ENCODE measurements at places on chromosomes 12 and 14.
A peak's percentile ranks its signal among the peaks of the same experiment; 100 is the strongest.

- peaks cover 13% of the 10 kb centered on the region for H3K4me1 ChIP-seq
- H3K4me3 ChIP-seq, result no peak overlapping the region
- no peak for DNase-seq
- H3K36me3 ChIP-seq, result no peaks in the 10 kb centered on the region
- no peak overlapping the region for H3K27ac ChIP-seq
- no peaks in the 10 kb centered on the region for H3K27me3 ChIP-seq
Measured at GRCh38 chr14:75634848-75635247, 25.8 kb downstream of the ERG28 start.

DNA sequence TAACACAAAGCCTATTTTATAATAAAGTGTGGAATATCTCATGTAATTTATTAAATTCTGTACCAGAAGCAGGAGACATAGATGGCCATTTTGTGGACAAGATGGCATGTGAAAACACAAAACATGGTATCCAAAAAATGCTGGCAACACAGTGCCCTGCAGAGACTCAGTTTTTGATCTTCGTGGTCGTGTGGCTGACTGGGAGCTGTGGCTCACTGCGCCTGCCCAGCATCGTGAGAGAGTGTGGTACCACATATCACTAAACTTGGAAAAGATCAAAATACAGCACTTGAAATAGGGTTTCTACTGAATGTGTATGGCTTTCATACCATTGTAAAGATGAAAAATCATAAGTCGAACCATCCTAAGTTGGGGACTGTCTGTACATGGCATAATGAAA lies 43.0 kb upstream of the MANSC4 start:
- H3K4me3 ChIP-seq, result no peak overlapping the region
- H3K27ac ChIP-seq, result no peak overlapping the region
- no peaks in the 10 kb centered on the region for H3K27me3 ChIP-seq
- DNase-seq, result no peak

- DNase-seq, result no peak
- H3K27ac ChIP-seq, result peak overlapping the region; percentile 38
- peaks cover 20% of the 10 kb centered on the region for H3K4me1 ChIP-seq
- H3K4me3 ChIP-seq, result peak overlapping the region; percentile 22
- no peaks in the 10 kb centered on the region for H3K27me3 ChIP-seq
Measured at GRCh38 chr12:88529531-88530488, 50.5 kb downstream of the KITLG start.

- no peak overlapping the region for H3K4me3 ChIP-seq
- no peak for DNase-seq
- no peak overlapping the region for H3K27ac ChIP-seq
- H3K27me3 ChIP-seq, result no peaks in the 10 kb centered on the region
- H3K36me3 ChIP-seq, result no peaks in the 10 kb centered on the region
Measured at GRCh38 chr14:98903371-98903770, 368.6 kb downstream of the BCL11B start.

DNA sequence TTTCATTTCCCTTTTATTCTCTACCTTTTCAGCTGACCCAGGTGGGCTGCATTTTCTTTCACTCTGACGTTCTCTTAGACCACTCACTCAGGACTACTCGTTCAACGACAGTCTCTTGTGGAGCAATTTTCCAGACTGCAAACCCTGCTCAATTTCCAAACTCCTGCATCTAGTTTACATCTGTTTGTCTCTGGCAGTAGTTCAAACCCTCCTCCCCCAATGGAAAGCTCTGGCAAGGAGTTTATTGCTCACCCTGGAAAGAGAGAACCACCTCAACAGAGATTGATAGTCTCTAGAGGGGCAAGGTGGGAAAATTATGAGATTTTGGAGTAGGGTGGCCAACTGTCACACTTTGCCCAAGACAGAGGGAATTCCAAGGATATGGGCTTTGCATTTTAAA lies 130.2 kb downstream of the TSHR start:
- no peak overlapping the region for H3K4me3 ChIP-seq
- H3K27me3 ChIP-seq, result no peaks in the 10 kb centered on the region
- no peak for DNase-seq
- H3K36me3 ChIP-seq, result no peaks in the 10 kb centered on the region
- no peaks in the 10 kb centered on the region for H3K4me1 ChIP-seq

- no peak overlapping the region for H3K4me3 ChIP-seq
- no peaks in the 10 kb centered on the region for H3K27me3 ChIP-seq
- no peak for DNase-seq
- peaks cover 42% of the 10 kb centered on the region for H3K36me3 ChIP-seq
Measured at GRCh38 chr12:102107970-102108369, 11.9 kb downstream of the NUP37 start.

GRCh38 chr12:69500631-69501030 lies 30.4 kb downstream of the FRS2 start:
- H3K27ac ChIP-seq, result peak overlapping the region; percentile 66
- H3K4me3 ChIP-seq, result no peak overlapping the region
- H3K4me1 ChIP-seq, result peaks cover 54% of the 10 kb centered on the region
- H3K27me3 ChIP-seq, result no peaks in the 10 kb centered on the region
- DNase-seq, result no peak
- no peaks in the 10 kb centered on the region for H3K36me3 ChIP-seq

- peaks cover 50% of the 10 kb centered on the region for H3K4me1 ChIP-seq
- DNase-seq, result no peak
- H3K27me3 ChIP-seq, result no peaks in the 10 kb centered on the region
Measured at GRCh38 chr12:124510301-124510970, 57.0 kb downstream of the NCOR2 start.

- peaks cover 28% of the 10 kb centered on the region for H3K4me1 ChIP-seq
- no peaks in the 10 kb centered on the region for H3K27me3 ChIP-seq
- peak; percentile 25 for DNase-seq
- H3K4me3 ChIP-seq, result peak overlapping the region; percentile 74
- H3K36me3 ChIP-seq, result no peaks in the 10 kb centered on the region
Measured at GRCh38 chr12:93380480-93381121, 2.9 kb downstream of the NUDT4 start.

- H3K27ac ChIP-seq, result peak overlapping the region; percentile 89
- no peaks in the 10 kb centered on the region for H3K36me3 ChIP-seq
- no peaks in the 10 kb centered on the region for H3K27me3 ChIP-seq
- H3K4me1 ChIP-seq, result peaks cover 30% of the 10 kb centered on the region
- H3K4me3 ChIP-seq, result peak overlapping the region; percentile 88
Measured at GRCh38 chr12:989051-989450, 2.0 kb upstream of the ERC1 start.

- H3K27ac ChIP-seq, result no peak overlapping the region
- H3K4me3 ChIP-seq, result no peak overlapping the region
- DNase-seq, result no peak
- no peaks in the 10 kb centered on the region for H3K4me1 ChIP-seq
Measured at GRCh38 chr12:30466093-30466585, 229.5 kb downstream of the IPO8 start.

- no peak overlapping the region for H3K27ac ChIP-seq
- H3K36me3 ChIP-seq, result no peaks in the 10 kb centered on the region
- no peak overlapping the region for H3K4me3 ChIP-seq
- DNase-seq, result no peak
- peaks cover 13% of the 10 kb centered on the region for H3K27me3 ChIP-seq
Measured at GRCh38 chr14:95611293-95611880, 74.8 kb upstream of the TCL1B start.

DNA sequence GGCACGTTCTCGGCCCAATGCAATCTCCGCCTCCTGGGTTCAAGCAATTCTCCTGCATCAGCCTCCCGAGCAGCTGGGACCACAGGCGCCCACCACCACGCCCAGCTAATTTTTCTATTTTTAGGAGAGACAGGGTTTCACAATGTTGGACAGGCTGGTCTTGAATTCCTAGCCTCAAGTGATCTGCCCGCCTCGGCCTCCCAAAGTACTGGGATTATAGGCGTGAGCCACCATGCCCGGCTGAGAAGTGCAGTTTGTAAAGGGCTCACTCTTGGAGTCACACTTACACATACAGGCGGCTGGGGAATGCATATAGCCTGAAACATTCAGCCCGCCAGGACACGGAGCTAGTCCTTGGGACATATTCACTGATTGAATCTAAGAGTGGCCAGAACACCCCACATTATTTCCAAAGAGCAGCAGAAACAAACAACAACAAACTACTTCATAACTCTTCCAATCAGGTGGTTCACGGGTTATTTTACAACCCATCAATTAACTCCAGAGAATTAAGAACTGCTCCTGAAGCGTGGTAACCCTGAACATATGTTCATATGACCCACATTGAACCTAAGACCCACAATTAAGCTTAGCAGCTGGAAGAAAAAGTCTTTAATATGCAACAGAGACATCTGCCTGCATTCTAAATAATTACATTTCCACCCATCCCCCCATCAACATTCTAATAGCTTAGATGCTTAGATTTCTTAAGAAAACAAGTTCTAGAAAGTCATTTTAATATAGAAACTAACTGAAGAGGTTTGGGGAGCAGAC lies 49.2 kb downstream of the SSH1 start:
- H3K27me3 ChIP-seq, result no peaks in the 10 kb centered on the region
- DNase-seq, result no peak
- peaks cover 95% of the 10 kb centered on the region for H3K36me3 ChIP-seq
- peak overlapping the region; percentile 59 for H3K27ac ChIP-seq
- H3K4me3 ChIP-seq, result no peak overlapping the region

- H3K27ac ChIP-seq, result no peak overlapping the region
- H3K4me3 ChIP-seq, result no peak overlapping the region
- no peaks in the 10 kb centered on the region for H3K4me1 ChIP-seq
- H3K36me3 ChIP-seq, result no peaks in the 10 kb centered on the region
- peaks cover 7% of the 10 kb centered on the region for H3K27me3 ChIP-seq
- no peak for DNase-seq
Measured at GRCh38 chr14:77964586-77964985, 164.7 kb downstream of the ADCK1 start.

DNA sequence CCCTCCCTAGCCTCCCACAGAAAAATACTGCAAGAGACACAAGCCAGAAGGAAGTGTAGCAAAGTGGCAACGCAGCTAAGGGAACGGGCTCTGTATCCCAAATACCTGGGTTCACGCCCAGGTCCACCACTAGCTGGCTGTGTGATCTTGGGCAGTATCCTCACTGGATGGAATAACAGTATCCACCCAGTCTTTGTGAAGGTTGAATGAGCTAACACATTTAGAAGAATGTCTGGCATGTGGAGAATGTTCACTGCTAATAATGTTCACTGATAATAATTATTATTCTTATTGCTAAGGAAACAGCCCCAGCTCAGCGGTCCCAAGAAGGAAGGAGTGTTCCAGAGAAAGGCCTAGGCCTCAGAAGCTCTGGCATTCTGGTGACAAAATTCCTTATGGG lies 70.9 kb downstream of the VWF start:
- no peak overlapping the region for H3K4me3 ChIP-seq
- peaks cover 37% of the 10 kb centered on the region for H3K4me1 ChIP-seq
- H3K36me3 ChIP-seq, result no peaks in the 10 kb centered on the region
- H3K27ac ChIP-seq, result peak overlapping the region; percentile 64

GRCh38 chr12:15004421-15004820 lies 31.6 kb downstream of the PDE6H start:
- no peaks in the 10 kb centered on the region for H3K36me3 ChIP-seq
- no peak for DNase-seq
- no peak overlapping the region for H3K4me3 ChIP-seq
- no peak overlapping the region for H3K27ac ChIP-seq
- H3K27me3 ChIP-seq, result peaks cover 22% of the 10 kb centered on the region
- H3K4me1 ChIP-seq, result no peaks in the 10 kb centered on the region

- no peaks in the 10 kb centered on the region for H3K4me1 ChIP-seq
- peaks cover 10% of the 10 kb centered on the region for H3K27me3 ChIP-seq
- no peaks in the 10 kb centered on the region for H3K36me3 ChIP-seq
- DNase-seq, result no peak
Measured at GRCh38 chr14:26597071-26597588, 703 bp downstream of the NOVA1 start.

DNA sequence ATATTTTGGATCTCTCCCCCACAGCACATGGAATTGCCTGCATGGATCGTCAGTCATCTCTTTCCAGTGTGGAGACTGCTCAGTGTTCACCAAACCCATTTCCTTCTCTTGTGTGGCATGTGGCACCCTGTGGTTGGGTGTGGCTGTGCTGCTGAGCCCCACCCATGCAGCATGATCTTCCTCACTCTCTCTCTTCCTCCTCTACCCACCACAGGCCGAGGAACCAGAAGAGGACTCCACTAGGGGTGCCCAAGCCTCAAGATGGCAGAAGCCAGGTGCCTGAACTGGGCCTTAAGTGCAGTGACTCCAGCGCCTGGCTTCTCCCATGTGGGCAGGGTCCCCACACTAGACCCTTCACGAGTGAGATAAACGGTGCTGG lies 66.8 kb upstream of the GPR68 start:
- no peak for DNase-seq
- H3K4me3 ChIP-seq, result no peak overlapping the region
- H3K36me3 ChIP-seq, result no peaks in the 10 kb centered on the region
- no peaks in the 10 kb centered on the region for H3K4me1 ChIP-seq

GRCh38 chr14:23300687-23301223 lies 1.9 kb downstream of the PPP1R3E start:
- H3K36me3 ChIP-seq, result no peaks in the 10 kb centered on the region
- peaks cover 39% of the 10 kb centered on the region for H3K4me1 ChIP-seq
- DNase-seq, result no peak
- peak overlapping the region; percentile 80 for H3K4me3 ChIP-seq

DNA sequence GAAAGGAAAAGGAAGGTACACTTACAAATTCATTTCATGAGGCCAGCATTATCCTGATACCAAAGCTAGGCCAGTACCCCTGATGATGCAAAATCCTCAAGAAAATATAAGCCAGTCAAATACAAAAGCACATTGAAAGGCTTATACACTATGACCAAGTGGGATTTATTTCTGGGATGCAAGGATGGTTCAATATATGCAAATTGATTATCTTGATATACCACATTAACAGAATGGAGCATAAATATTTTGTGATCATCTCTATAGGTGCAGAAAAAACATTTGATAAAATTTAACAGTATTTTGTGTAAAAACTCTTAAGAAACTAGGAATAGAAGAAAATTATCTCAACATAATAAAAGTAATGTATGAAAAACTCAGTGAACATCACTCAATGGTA lies 97.0 kb upstream of the BCAT1 start:
- no peak overlapping the region for H3K4me3 ChIP-seq
- H3K27ac ChIP-seq, result no peak overlapping the region
- no peaks in the 10 kb centered on the region for H3K27me3 ChIP-seq
- no peak for DNase-seq
- H3K4me1 ChIP-seq, result no peaks in the 10 kb centered on the region

DNA sequence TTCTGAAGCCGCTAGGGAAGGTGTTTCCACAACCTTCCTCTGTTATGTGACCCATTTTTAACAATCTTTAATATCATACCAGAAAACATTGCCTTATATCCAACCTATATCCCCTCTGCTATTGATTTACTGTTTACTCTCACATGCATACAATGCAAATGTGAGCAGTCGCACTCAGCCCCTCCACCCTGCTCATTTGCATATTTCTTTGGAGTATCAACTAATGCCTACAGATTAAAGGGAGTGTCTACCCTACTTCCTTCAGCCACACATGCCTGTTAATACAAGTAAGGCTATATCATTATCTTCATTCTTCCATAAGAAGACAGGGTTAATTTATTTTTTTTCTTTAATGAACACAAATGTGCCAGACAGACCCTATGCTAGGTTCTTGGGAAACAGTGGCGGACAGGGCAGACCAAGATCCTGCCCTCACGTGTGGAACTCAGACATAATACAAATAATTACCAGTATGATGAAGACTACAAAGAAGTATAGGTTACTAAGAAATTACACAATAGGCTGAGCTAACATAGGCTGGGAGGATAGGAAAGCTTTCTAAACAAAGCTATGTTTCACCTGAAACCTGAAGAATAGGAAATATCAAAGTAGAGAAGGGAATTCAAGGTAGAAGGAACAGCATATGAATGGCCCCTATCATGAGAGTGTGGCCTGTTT lies 107.3 kb upstream of the MDM1 start:
- no peak for DNase-seq
- peaks cover 11% of the 10 kb centered on the region for H3K4me1 ChIP-seq
- H3K27me3 ChIP-seq, result no peaks in the 10 kb centered on the region

Measured in osteoblast (primary cell).